ENCODE measurements at places on chromosomes 13 and 19. TPM values are rescaled to one million over a fixed set of nuclear protein-coding genes. Genes with fewer than 3 reads are reported as not detected.

The ZNF324B gene
- 7.5 TPM for total RNA-seq

The POU4F1 gene
- total RNA-seq: 0.88 TPM

The FCHO1 gene
- 14.9 TPM for total RNA-seq

The BSG gene
- 712 TPM for total RNA-seq

The RDH8 gene
- total RNA-seq: 0.24 TPM

The EDDM13 gene
- not detected for total RNA-seq
